Nucleus accumbens (tissue), 56 donors: ENCODE measurements at places on chromosomes 13 and 19.

- DNase-seq = no peak
These were observed 32.3 kb upstream of the MATK start for GRCh38 chr19:3818466-3818865.

DNA sequence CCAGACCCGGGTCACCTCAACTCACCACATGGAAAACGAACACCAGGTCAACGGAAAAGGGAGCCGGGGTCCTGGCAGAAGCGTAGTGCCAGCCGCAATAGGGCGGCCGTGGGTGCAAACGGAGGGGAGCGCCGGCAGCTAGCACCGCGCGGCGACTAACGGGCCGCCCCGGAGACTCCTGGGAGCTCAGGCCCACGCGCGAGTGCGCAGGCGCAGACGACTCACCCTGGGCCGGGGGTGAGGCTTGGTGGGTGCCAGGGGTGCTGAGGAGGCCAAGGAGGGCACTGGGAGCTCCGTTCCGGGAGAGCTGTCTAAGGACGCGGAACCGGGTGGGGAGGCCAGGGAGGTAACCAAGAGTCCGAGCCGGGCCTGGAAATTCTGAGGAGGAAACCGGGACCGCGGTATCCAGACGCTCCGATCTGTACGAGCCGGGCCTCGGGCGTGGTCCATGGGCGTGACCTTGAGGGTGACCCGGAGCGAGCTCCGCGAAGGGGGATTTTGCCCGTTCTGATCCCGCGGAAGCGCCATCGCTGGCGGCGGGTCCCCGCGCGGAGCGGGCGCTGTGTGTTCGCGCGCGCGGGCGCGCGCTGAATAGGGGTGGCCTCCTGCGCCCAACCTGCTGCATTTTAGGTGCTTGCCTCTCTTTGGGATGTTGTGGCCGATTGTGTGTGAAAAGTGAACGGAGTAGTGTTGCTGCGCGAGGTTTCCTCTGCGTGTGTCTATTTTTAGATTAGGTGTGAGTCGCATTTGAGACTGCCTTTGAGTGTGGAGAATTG, at the start of gene ZNF382:
Gene ZNF382 (plus strand): TSS at position 213 of the 776 bp plus-strand sequence. CDS start 4,602 bp downstream, outside the sequence.
- peak; percentile 79 for DNase-seq

- DNase-seq = no peak
These were observed at the start of gene CAPN12 for GRCh38 chr19:38744298-38744681. Gene CAPN12, minus strand, starts transcription at chr19:38744474. Its CDS starts 309 bp downstream, at chr19:38744165.

GRCh38 chr19:16814526-16815100, 14.6 kb upstream of the SIN3B start:
- DNase-seq = no peak

- DNase-seq = no peak
These were observed 58.7 kb upstream of the TMTC4 start for GRCh38 chr13:100733261-100733660.

DNA sequence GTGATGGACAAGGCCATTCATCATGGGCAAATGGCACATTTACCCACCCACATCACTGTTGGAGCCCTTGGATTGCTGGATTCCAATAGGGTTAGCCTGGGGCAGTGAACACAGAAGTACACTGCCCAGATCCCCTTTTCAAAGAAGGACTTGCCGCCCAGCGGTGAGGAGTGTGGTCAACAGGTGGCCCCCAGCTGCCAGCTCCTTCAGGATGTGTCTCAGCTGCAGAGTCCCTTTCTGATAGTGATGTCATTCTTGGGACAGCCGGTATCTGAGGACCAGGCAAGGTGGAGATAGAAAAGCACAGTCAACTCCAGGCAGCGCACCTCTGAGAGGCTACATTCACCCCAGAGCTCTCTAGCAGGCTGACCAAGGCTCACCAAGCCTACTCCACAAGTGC, 16.9 kb downstream of the ERICH6B start:
- DNase-seq = no peak

- DNase-seq = no peak
These were observed 515 bp upstream of the EFNA2 start for GRCh38 chr19:1284979-1285736.

DNA sequence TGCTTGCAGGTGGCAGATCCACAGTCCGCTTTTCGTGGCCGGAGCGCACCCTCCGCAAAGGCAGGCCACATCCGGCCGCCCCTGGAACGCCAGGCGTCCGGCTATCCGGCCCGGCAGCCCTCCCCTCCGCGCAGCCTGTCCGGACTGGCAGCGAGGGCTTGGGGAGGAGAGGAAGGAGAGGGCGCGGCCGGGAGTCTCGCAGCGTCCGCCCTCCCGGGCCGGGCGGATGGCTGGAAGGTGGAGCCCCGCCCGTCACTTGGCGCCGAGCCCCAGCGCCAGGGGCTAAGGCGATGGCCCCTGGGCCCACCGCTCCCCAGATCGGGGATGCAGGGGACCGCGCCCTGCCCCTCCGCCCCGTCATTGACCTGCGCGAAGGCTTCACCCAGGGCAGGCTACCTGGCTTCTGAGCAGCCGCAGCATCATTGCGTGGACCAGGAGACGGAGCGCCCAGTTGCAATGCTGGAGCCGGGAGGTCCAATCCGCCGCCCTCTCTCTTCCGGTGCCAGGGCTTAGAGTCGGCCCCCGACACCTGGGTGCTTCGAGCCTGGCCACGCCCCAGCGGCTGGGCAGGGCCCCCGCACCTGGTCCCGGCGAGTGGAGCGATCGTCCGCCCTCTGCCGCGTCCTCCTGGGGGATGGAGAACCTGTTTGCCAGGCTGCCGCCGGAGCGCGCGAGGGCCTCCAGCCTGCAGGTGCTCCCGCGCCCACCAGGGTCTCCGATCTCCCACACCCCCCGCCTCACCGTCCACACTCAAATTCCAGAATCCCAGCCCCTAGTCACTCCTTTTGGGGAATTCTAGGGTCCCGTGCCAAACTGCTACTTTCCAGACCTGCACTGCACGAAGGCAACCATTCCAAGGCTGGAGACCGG, at the start of gene FUT1:
Gene FUT1 (minus strand): TSS at position 146 of the 870 bp plus-strand sequence. CDS start 1,360 bp downstream, outside the sequence.
- DNase-seq = no peak

DNA sequence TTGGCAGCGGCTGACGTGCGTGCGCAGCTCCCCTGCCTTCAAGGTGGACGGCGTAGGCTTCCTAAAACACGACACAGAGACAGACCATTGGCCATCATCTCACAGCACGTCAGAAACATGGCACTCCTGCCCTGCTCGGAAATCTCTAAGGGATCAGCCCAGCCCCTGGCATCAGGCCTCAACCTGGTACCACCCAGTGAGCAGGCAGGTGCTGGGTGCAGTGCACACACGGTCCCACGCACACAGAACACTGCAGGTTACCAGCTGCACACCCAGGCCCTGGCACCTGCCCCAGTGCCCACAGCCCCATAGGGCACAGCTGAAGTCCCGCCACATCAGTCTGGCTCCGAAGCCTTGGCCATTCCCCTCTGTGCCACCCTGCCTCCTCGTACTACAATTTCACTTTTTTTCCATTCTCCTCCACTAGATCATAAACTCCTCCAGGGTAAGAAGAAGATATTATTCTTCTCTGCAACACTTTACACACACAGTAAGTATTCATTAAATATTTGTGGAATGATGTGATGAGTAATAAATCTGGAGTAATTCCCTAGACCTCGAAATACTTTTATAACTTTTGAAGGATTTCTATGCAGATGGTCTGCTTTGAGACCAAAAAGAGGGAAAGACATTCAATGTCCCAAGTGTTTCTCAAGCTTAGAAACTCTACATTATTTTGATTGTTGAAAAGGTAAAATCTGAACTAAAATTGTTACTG, 156.4 kb downstream of the COL4A1 start:
- no peak for DNase-seq
